ENCODE measurements at places on chromosomes 4 and X.

DNA sequence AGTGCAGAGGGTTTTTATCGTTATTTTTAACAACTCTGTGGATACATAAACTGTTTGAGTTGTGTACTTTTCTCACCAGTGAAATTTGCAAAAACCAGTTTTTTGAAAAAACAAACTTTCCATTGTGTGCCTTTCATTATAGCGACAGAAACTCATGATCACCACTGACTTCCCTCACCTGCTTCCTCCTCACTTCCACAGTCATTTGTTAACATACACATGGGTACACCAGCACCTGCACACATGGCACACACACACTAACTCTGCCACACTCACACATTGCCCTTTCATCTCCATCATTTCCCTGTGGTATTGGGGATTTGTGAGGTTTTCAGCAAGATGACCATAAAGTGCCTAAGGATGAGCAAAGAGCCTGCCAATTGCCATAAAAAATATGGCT is 20.6 kb downstream of the CLDN22 start:
- DNase-seq = no peak

GRCh38 chr4:154989511-154989910 is 208.4 kb downstream of the RBM46 start:
- no peak for DNase-seq

DNA sequence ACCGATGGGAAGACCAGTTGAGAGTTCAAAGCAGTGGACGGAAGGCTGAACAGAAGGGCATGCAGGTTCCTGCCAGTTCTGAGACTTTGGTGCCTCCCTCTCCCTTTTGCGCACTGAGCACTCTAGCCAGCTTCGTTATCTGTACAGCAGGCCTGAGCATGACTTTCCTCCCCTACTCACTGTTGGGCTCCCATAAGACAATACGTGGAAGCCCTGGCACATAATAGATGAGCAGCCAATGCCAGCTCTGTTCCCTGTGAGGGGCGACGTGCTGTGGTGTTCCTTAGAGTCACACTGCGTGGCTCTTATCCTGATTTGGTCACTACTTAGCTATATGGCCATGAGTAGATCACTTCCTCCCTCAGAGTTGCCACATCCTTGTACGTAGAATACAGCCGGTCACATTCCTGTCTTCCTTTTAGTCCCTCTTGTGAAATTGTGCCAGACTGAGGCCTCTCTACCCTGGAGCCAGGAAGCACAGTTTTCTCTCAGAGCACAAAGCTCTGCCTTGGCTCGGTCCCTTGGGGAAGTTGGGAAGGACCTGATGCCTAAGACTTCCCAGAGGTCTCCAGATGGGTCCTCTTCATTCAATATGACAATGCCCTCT is 160.4 kb upstream of the MAMLD1 start:
- DNase-seq = no peak

GRCh38 chr4:10605746-10606482 is 78.7 kb downstream of the CLNK start:
- DNase-seq = no peak

DNA sequence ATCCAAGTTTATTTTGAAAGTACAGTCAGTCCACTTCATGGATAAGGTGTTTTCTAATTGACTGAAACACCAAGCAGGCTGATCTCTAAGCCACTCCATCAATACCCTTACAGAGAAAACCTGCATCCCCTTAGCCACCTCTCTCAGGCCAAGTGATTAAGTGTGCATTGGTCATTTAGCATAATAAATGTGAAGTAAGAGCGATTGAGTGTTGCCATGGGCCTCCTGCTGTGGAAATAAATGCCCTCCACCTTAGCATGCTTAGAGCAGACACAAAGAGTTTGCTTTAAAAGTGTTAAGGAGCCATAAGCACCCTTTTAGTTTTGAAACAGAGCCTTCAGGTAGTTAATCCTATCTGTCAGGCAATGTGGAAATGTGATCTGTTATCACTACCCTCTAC is 386.5 kb downstream of the GPAT3 start:
- DNase-seq = no peak

DNA sequence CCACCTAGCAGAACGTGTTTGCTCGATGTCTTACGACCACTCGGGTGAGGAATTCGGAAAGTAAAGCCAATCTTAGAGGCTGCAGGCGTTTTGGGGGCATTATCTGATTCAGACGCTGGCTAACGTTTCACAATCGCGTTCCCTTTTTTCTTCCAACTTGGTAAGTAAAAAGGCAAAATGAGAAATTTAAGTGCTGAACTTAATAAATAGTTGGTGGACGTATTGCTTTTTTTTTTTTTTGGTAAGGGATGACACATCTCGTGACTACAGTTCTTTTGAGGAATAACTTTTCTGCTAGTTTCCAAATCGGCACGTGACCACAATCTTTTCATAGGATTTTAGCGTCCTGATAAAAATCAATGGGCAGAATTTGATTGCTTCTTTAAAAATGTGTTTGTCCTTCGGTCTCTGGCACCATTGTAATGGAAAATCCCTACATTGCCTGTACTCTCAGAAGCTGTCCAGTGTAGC is 848 bp downstream of the RAB9A start:
- no peak for DNase-seq

GRCh38 chr4:168815379-168816345 is 194.4 kb downstream of the CBR4 start:
- no peak for DNase-seq

DNA sequence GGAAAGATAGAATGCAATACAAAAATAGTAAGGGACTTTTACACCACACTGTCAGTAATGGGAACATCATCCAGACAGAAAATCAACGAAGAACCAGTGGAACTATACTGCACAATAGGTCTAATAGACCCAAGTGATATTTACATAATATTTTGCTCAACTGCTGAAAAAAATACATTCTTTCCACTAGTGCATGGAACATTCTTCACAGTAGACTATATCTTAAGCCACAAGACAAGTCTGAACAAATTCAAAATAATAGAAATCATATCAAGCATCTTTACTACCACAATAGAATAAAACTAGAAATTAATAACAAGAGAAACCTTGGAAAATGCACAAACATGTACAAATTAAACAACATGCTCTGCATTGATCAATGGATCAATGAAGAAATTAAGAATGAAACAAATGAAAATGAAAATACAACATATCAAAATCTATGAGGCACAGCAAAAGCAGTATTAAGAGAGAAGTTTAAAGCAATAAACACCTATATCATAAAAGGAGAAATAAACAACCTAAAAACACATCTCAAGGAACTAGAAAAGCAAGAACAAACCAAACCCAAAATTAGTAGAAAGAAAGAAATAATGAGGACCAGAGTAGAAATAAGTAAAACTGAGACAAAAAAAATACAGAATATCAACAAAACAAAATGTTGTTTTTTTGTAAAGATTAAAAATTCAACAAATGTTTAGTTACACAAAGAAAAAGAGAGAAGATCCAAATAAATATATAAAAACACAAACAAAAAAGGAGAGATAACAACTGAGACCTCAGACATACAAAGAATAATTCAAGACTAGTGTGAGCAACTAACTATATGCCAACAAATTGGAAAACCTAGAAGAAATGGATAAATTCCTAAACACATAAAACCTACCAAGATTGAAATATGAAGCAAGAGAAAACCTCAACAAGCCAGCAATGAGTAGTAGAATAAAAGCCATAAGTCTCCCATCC is 51.5 kb upstream of the ANTXR2 start:
- DNase-seq = no peak

- no peak for DNase-seq
Measured at GRCh38 chr4:159770401-159770800, 667.5 kb downstream of the RAPGEF2 start.

- DNase-seq = no peak
Measured at GRCh38 chr4:58502839-58503238, 1392.7 kb upstream of the IGFBP7 start.

GRCh38 chr4:86449746-86450588 is 90.1 kb upstream of the MAPK10 start:
- no peak for DNase-seq

DNA sequence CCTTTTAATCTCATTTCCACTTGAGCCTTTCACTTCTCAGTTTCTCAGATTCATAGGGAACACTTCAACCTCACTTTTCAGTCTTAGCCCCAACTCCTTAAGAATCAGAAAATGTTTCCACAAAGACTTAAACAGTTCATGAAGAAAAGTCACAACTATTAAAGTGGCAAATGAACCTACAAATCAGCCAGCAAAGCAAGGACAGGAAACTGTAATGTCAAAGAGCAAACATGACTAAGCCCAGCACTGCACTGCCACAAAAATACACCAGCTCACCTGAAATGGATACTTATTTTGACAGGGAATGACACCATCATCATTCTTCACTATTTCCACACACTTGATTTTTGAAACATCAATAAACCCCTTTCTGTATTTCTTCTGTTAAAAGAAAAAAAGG is 41.8 kb upstream of the TXK start:
- no peak for DNase-seq

DNA sequence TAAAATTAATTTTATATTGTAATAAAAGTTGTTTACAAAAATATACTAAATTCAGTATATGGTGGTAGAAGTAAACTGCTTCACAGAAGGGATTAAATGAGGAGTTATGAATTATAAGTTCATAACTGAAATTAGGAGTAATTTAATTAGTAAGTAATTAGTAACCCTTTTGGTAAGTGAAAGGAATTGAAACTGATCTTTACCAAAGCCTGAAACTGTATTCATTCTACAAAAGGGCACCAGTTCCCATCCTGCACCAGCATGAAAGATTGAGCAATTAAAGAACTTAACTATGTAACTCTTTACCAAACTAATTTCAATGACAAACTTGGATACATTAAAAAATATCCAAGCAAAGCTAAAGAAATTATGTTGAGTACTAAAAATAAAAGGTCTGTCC is 8.2 kb downstream of the MED14 start:
- no peak for DNase-seq

DNA sequence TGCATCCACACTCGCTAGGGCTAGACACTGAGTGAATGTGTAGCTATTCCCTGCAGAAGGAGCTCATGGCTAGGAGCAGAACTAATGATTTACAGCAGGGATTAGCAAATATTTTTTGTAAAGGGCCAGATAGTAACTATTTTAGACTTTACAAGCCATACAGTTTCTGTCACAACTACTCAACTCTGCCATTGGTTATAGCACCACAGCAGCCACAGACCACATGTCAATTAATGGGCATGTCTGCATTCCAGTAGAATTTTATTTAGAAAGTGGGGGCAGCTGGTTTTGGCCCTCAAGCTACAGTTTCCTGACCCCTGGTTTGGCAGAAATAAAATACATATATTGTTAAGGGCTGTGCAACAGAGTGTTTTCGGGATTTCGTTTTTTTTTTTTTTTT is 192.6 kb downstream of the FRMPD4 start:
- DNase-seq = no peak

- DNase-seq = no peak
Measured at GRCh38 chr4:77921701-77922100, 59.1 kb downstream of the MRPL1 start.

GRCh38 chr4:145177906-145178538 is 2.4 kb downstream of the OTUD4 start:
- no peak for DNase-seq

- DNase-seq = no peak
Measured at GRCh38 chr4:158802914-158803313, 34.1 kb downstream of the FNIP2 start.

DNA sequence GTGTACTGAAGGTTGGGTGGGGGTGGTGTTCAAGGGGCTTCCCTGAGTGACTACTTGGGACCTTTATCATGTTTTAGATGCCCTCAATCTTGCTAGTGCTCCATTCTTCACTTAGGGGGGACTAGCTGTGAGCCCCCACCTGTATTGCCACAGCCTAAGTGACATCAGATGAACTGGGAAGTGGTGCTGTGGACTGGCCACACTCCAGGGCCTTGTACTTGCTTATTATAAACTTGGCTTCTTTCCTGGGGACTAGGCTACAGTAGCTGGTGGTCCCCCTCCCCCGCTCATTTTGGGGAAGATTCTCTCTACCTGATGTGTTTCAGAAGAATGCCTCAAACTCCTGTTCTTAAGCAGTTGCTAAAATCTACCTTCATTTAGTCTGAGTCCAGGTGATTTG is 46.7 kb upstream of the WDR1 start:
- no peak for DNase-seq

- no peak for DNase-seq
Measured at GRCh38 chrX:9494771-9495170, 29.9 kb downstream of the TBL1X start.

- no peak for DNase-seq
Measured at GRCh38 chr4:8617486-8618040, 25.0 kb downstream of the CPZ start.

DNA sequence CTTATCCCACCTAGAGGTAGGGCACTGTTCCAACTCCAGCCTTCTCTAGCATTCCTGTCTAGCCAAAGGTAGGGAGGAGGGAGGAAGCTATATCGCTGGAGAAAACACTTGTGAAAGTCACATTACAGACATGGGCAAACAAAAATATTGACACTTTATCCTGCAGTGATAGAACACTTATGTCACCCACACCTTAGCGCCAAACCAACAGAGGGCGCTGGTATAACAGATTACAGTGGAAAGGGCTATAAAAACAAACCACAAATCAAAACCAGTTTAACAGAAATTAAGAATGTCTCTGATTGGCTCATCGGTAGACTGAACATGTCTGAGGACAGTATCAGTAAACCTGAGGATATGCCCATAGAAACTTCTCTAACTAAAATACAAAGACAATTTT is 451.3 kb downstream of the TLL1 start:
- no peak for DNase-seq

GRCh38 chrX:144327495-144327894 is 443.6 kb downstream of the UBE2NL start:
- DNase-seq = no peak

- no peak for DNase-seq
Measured at GRCh38 chr4:82594456-82594855, 32.7 kb upstream of the TMEM150C start.

- no peak for DNase-seq
Measured at GRCh38 chr4:168584321-168584771, 87.5 kb downstream of the PALLD start.

- no peak for DNase-seq
Measured at GRCh38 chr4:187558391-187558790, 437.2 kb upstream of the ZFP42 start.

GRCh38 chr4:181372014-181372413 is 871.2 kb upstream of the TENM3 start:
- no peak for DNase-seq

GRCh38 chr4:145299380-145300076 is 119.1 kb upstream of the OTUD4 start:
- no peak for DNase-seq

- peak; percentile 55 for DNase-seq
Measured at GRCh38 chr4:39032218-39033085, at the start of gene TMEM156. Gene TMEM156 (minus strand): TSS chr4:39032409. CDS start chr4:39032313, 96 bp downstream.

GRCh38 chrX:143570782-143571181 is 53.5 kb upstream of the SPANXN3 start:
- DNase-seq = no peak

- DNase-seq = no peak
Measured at GRCh38 chrX:118627084-118627758, 100.2 kb upstream of the IL13RA1 start.

DNA sequence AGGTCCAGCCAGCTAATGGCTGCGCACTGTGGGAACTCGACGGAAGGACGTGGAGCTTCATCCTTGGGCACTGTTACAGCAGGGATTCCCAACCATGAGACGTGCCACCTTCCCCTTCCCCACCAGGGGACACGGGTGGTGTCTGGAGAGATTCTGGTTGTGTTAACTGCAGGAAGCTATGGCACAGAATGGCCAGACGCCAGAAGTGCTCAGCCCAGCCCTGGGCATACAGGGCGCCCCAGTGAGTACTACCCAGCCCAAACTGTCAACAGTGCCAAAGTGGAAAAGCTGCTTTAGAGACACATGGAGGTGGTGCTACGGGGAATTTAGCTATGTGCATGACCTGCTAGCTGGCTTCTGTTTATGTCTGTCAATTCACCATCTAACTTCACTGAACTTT is 32.8 kb downstream of the ACOX3 start:
- no peak for DNase-seq

- DNase-seq = no peak
Measured at GRCh38 chr4:138851391-138852335, 163.9 kb upstream of the NOCT start.

Measured in germinal center (tissue), 1 donor.